ENCODE measurements at places on chromosomes 2 and 18.

DNA sequence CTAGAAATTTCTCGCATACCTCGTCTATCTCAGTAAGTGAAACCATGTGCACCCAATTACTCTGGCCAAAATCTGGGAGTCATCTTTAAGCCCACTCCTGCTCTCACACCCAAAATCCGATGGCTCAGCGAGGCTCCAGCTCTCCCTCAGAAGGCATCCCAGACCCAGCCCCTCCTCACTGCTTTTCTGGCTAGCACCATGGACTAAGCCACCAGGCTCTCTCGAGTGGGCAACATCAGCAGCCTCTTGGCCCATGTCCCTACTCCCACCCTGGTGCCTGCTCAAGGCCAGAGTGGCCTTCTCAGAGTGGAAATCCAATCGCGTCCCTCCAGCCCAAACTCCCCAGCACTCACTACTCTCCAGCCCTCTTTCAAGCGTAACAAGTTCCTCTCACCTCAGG lies 27.2 kb downstream of the TNS1 start:
- no peak for DNase-seq

- no peak for DNase-seq
Measured at GRCh38 chr2:16149349-16150243, 209.2 kb downstream of the MYCN start.

- DNase-seq: no peak
Measured at GRCh38 chr2:27664154-27664574, 475 bp downstream of the SLC4A1AP start.

GRCh38 chr2:63589148-63589958 lies 590 bp downstream of the MDH1 start:
- no peak for DNase-seq

DNA sequence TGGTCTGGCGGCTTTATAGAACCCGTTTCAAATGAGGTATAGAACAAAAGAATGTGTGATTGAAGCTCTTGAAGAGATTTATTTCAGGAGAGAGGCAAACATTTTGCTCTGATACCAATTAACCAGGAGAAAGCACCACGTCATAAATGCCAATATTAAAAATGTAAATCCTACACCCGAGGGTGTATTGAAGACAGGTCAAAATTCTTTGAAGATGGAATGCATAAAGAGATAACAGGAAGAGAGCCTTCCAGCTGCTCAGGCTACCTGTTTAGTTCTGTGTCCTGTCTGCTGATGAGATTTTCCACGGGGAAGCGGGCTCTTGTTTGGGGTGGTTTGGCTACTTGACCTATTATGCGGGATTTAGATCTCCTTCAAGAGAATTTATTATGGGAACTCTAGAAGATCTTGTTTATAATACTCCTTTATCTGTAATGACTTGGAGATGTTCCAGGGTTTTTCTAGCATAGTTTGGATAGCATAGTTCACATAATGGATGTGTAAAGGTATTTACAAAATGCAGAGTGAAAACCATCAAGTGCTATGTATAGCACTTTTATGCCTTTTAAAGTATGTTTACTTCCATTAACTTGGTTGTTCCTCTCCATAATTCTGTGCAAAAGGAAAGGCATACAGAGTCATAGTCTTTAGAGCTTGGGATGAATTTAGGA lies 204.5 kb upstream of the SPRED2 start:
- DNase-seq: no peak

Measured in mammary epithelial cell (primary cell).